Thyroid gland (tissue), 4 donors: ENCODE measurements at places on chromosomes 2 and 18. TPM values are rescaled to one million over a fixed set of nuclear protein-coding genes. Genes with fewer than 3 reads are reported as not detected.

GRCh38 chr18:62904396-62905285 is 189.3 kb downstream of the PHLPP1 start:
- no peak for DNase-seq

DNA sequence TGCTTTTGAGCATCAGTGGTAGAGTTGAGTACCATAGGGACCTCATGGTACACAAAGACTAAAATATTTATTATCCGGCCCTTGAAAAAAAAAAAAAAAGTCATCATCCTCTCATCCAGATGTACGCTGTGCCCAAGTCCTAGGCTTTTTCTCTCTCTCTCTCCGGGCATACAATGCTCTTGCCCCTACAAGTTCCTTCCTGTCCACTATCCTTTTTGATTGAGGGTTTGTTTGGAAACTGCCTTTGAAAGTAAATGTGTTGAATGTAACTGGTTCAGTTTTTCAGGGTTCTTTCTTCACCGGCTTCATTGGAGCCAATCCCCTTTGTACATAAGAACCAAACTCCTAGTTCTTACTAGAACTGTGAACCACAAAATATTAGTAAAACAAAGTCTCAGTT is 130.3 kb downstream of the MGAT5 start:
- no peak for DNase-seq

DNA sequence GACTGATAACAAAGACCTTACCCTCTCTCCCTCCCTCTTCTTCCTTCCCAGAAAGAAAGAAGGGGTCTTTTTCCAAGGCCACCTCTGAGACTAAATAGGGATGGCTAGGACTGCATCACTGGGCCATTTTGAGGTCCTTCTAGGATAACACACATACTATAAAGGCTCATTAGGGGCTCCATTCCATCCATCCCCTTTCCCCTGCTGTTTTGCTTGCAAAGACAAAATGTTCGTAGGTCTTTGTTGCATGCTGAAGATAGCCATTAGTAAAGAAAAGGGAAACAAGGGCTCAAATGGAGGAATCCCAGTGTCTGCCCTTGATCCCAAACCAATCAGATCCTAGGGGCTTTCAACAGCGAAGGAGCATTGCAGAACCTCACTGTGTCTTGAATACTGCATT is 344.3 kb downstream of the CYP26B1 start:
- DNase-seq, result no peak

DNA sequence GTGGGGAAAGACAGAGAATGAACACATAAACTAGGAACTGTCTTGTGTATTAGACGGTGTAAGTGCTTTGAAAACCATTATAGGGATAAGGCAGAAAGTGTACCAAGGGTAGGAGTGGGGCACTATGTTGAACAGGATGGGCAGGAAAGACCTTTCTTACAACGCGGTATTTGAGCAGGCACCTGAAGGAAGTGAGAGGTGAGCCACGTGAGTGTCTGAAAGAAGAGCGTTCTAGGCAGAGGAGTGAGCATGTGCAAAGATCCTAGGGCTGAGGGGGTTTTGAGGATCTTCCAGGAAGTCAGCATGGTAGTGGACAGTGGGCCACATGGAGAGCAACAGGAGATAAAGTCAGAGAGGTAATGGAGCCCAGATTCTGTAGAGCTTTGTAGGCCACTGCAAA is 65.2 kb downstream of the SRD5A2 start:
- DNase-seq, result no peak

Gene REG3G
- not detected for total RNA-seq

DNA sequence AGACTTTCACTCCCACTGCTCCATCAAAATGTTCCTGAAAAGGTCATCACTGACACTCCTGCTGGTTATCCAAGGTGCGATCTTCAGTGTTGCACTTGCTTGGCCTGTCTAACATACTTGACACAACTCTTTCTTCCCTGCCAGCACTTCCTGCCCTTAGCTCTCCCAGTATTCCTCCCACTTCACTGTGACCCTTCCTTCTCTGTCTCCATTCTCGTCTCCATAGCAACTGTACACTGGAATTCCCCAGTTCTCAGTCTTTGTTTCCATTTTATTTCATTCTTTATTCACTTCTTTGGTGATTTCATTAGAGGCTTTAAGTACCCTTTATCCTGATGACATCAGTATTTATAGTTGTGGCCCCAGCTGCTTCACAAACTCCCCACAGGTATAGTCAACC is 333.0 kb downstream of the IRS1 start:
- no peak for DNase-seq

Gene GALM
- 32.9 TPM for total RNA-seq

DNA sequence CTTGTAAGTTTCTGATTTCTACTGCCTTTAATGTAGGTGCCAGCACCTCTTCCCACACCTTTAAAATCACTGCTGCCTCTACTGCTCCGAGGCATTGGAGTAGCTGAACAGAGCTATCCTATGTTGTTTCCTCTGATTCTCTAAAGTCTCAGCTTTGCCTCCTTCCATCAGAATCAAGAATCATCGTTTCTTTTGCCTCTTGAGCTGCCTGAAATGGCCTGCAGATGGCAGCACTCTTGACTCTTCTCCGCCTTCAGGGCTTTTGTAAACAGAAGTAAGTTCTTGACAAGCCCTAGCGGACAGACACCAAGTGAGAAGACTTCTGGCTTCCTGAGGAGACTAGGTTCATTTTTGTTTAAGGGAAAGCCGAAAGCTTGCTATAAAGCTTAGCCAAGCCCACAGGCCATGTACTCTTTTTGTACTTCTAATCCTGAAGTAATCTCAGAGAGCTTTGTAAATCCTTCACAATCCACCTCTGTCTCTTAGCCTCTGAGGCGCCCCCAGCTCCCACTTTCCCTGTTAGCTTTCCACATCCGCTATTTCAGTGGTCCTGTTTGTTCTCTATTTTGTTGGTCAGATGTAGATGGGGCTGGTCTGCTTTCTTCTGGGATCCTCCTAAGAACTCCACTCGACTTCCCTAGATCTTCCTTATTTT is 48.4 kb downstream of the GTF3C3 start:
- DNase-seq, result peak; percentile 67

DNA sequence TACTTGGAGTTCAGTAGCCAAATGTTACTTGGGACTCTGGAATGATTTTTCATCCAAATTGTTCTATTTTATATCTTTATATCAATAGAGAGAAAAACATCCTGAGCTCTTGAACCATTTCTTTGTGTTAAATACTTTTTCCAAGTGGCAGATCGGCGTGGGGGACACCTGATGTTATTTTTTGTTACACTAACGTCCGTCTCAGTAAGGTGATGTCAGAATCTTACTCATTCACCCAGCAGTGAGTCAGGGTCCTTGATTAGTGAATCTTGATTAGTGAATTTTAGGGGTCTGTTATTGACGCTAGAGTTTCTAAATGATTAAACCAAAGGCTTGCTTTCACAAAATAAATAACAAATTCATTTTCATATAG is 1.7 kb downstream of the MIB1 start:
- DNase-seq, result no peak

DNA sequence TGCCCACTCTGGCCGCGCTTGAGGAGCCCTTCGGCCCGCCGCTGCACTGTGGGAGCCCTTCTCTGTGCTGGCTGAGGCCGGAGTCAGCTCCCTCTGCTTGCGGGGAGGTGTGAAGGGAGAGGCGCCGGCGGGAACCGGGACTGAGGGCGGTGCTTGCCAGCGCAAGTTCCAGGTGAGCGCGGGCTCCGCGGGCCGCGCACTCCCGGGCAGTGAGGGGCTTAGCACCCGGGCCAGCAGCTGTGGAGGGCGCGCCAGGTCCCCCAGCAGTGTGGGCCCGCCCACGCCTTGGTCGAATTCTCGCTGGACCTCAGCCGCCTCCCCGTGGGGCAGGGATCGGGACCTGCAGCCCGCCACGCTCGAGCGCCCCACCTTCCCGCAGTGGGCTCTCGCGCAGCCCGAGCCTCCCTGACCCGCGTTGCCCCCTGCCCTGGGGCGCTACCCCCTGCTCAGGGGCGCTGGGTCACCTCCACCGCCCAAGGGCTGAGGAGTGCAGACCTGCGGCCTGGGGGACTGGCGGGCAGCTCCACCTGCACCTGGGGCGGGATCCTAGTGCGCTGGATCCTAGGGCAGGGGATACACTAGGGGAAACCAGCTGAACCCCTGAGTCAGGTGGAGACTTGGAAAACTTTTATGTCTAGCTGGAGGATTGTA is 97.3 kb downstream of the CD8B2 start:
- no peak for DNase-seq

- DNase-seq, result no peak
Measured at GRCh38 chr18:45361125-45361851, 254.0 kb upstream of the SLC14A2 start.

Gene MERTK
- 34.4 TPM for total RNA-seq

DNA sequence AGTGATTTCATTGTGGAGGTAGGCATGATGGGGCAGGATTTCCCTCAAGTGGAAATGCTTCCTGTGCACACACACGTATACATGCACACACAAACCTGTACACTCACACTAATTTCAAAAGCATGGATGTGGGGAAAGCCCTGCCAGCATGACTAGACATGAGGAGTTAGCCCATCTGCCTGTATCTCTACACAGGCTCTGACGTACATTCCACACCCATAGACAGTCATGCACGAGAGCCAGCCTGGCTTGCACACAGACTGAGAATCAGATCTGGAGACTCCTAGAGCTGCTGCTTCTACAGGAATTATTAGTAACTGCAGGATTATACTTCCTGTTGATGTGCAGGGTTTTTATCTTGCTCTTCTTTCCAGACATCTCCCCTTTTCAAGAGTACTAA is 27.3 kb upstream of the NFU1 start:
- no peak for DNase-seq

- no peak for DNase-seq
Measured at GRCh38 chr18:45349019-45349418, 266.3 kb upstream of the SLC14A2 start.

Gene TFCP2L1
- total RNA-seq, result 188 TPM

DNA sequence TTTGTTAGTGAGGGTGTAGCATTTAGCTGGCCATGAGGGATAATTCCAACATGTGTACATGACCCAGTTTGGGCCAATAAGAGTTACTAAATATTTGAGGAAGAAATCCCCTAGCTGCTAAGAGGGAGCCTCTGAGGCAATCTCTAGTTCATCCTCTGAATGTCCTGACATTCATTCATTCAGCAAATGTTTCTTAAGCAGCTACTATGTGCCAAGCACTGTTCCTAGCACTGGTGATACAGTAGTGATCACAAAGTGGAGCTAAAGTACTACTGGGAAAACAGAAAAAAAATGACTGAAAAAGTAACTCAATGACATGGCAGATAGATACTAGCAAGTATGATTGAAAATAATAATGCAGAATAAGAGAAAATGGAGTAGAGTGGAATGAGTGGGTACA is 79.8 kb upstream of the PID1 start:
- no peak for DNase-seq

GRCh38 chr2:8447610-8448221 is 234.1 kb upstream of the ID2 start:
- DNase-seq, result no peak

Gene SERPINB13
- not detected for total RNA-seq

DNA sequence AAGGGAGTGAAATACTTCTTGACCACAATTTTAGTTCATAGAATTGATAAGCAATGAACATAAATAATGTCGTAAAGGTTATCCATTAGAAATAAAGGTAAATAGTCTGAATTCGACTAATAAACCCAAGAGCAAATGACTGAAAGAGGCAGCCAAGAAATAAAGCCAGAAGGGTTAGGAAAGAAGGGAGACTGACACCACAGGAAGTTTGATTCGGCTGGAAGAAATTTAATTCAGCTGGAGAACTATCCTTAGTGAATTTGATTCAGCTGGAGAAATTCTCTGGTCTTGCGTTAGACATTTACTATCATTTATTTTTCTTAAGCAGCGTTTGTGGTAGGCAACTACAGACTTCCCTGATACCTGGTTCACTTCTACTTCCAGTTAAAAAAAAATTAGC is 429.6 kb downstream of the PID1 start:
- DNase-seq, result no peak

DNA sequence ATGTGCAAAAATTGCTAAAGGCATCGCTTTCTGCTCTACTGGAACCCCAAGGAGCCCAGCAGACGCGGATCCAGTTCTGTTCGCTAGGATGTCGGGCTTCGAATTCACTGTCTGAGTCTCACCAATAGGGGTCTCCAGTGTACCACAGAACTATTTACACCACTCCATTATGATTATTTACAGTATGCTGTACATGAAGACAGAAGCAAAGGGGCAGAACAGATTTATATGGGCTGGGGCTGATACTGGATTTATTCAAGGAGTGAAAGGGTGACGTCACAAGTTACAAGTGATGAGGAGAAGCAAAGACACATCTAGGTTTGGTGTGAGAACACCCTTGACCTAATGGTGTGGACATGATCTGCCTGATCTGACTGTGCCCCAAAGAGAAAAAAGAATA is 185.3 kb upstream of the ATP5MC3 start:
- DNase-seq, result no peak

DNA sequence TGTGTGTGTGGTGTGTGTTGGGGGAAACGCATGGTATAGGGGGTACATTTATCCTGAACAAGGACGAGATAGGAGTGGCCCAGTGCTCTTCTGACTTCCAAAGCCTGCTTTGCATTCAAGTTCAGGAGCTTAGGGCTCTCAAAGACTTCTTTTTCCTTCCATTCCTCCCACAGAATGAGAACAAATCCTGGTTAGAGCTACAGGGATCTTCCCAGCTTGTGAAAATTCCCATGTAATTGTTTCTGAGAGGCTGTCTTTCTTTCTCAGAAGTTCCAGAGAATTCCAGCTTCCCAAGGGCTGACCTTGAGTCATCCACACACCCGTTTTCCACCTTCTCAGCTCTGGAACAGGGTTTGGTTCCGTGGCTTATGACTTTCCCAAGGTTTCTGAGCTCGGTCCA is 38.9 kb downstream of the FASTKD2 start:
- no peak for DNase-seq

GRCh38 chr2:133588144-133588543 is 19.9 kb upstream of the NCKAP5 start:
- DNase-seq, result no peak

DNA sequence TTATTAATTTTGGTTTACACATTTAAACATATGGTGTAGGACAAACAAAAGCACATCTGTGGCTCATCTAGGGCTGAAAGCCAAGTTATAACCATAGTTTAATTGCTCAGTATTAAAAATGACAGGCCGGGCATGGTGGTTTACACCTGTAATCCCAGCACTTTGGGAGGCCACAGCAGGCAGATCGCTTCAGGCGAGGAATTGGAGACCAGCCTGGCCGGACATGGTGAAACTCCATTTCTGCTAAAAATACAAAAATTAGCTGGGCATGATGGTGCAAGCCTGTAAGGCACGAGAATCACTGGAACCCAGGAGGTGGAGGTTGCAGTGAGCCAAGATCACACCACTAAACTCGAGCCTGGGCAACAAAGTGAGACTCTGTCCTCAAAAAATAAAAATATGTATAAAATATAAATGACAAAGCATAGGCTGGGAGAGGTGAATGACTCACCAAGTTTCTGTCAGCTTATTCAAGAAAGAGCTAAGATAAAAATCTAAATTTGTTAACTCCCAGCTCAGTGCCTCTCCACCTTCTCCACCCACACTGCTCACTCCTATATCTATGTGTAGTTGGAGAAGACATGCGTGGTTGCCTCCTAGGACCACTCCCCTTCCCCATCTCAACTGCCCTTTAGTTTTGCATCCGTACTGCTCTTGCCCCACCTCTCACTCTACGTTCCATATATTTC is 79.2 kb upstream of the PID1 start:
- no peak for DNase-seq
